Cardiac muscle cell (in vitro differentiated cells and primary cell): ENCODE measurements at places on chromosomes 12 and 14. TPM values are rescaled to one million over a fixed set of nuclear protein-coding genes. Genes with fewer than 3 reads are reported as not detected.

GRCh38 chr14:35992816-35993683 is 166.9 kb downstream of the BRMS1L start:
- H3K4me1 ChIP-seq: no peaks in the 10 kb centered on the region
- no peaks in the 10 kb centered on the region for H3K27me3 ChIP-seq
- no peak overlapping the region for H3K27ac ChIP-seq
- DNase-seq: no peak
- H3K36me3 ChIP-seq: no peaks in the 10 kb centered on the region
- H3K4me3 ChIP-seq: no peak overlapping the region

DNA sequence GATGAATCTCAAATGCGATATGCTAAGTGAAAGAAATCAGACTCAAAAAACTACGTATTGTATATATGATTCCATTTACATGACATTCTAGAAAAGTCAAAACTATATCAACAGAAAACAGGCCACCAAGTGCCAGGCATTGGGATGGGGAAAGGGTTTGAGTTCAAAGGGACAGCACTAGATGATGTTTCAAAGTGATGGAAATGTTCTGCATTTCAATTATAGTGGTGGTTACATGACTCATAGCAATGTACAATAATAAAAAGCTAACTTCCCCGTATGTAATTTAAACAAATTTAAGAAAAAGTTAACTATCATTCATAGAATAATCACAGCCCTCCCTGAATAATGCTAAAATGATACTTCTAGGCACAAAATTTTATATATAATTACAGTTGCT is 13.5 kb downstream of the HECTD1 start:
- no peaks in the 10 kb centered on the region for H3K27me3 ChIP-seq
- no peak for DNase-seq
- no peak overlapping the region for H3K4me3 ChIP-seq

- no peak overlapping the region for H3K4me3 ChIP-seq
- DNase-seq: no peak
- H3K4me1 ChIP-seq: peaks cover 17% of the 10 kb centered on the region
Observed at GRCh38 chr14:63512861-63513260, 30.3 kb downstream of the PPP2R5E start.

- no peaks in the 10 kb centered on the region for H3K36me3 ChIP-seq
- H3K4me1 ChIP-seq: no peaks in the 10 kb centered on the region
- no peak for DNase-seq
Observed at GRCh38 chr12:87425942-87426554, 603.2 kb downstream of the C12orf50 start.

The PPP4R4 gene
- total RNA-seq: 0.78 and 9.8 TPM in 2 replicates

The DDN gene
- total RNA-seq: 4.4 and 5.4 TPM in 2 replicates

The OGFOD2 gene
- total RNA-seq: 39.3 and 44.4 TPM in 2 replicates

The CISTR gene
- not detected in 2 replicates for total RNA-seq
